ENCODE measurements at places on chromosomes 4 and X. TPM values are rescaled to one million over a fixed set of nuclear protein-coding genes. Genes with fewer than 3 reads are reported as not detected.

Gene ARHGAP4
- 47.1 TPM for total RNA-seq

Gene MRFAP1
- 237 TPM for total RNA-seq

Gene RPS6KA6
- 3.7 TPM for total RNA-seq

Gene VCX3B
- not detected for total RNA-seq

Gene GPC3
- 13.5 TPM for total RNA-seq

Gene CTSO
- total RNA-seq, result 15.0 TPM

Gene DUSP9
- not detected for total RNA-seq

Gene XAGE1B
- not detected for total RNA-seq
